Hepatocyte (in vitro differentiated cells): ENCODE measurements at places on chromosomes 3 and 15. TPM values are rescaled to one million over a fixed set of nuclear protein-coding genes. Genes with fewer than 3 reads are reported as not detected.

STAB1 gene
- total RNA-seq: 4.0 and 4.6 TPM in 2 replicates

TBC1D21 gene
- total RNA-seq: not detected in 2 replicates

RTP1 gene
- total RNA-seq: not detected in 2 replicates

GOLGA6D gene
- 0.76 TPM in 1 of 2 replicates, not detected in the other for total RNA-seq

RETNLB gene
- total RNA-seq: not detected in 2 replicates

ZNF501 gene
- total RNA-seq: 2.6 and 7.3 TPM in 2 replicates

PAK6 gene
- total RNA-seq: 2.6 and 6.1 TPM in 2 replicates

CEP19 gene
- 3.2 and 3.8 TPM in 2 replicates for total RNA-seq

OGG1 gene
- total RNA-seq: 34.7 and 38.7 TPM in 2 replicates

NRROS gene
- total RNA-seq: 0.33 and 0.36 TPM in 2 replicates

GPR149 gene
- total RNA-seq: 0.44 TPM in 1 of 2 replicates, not detected in the other

TRH gene
- total RNA-seq: not detected in 2 replicates

LSAMP gene
- 14.0 and 15.1 TPM in 2 replicates for total RNA-seq

POLQ gene
- 1.4 and 2.5 TPM in 2 replicates for total RNA-seq

MED12L gene
- total RNA-seq: 2.7 TPM in 2 replicates

FILIP1L gene
- 48.2 and 54.9 TPM in 2 replicates for total RNA-seq

BUB1B gene
- 7.6 and 11.9 TPM in 2 replicates for total RNA-seq

KBTBD8 gene
- 10.0 and 14.2 TPM in 2 replicates for total RNA-seq
